Spleen (tissue), 13 donors: ENCODE measurements at places on chromosomes 12 and 14. TPM values are rescaled to one million over a fixed set of nuclear protein-coding genes. Genes with fewer than 3 reads are reported as not detected.

DNA sequence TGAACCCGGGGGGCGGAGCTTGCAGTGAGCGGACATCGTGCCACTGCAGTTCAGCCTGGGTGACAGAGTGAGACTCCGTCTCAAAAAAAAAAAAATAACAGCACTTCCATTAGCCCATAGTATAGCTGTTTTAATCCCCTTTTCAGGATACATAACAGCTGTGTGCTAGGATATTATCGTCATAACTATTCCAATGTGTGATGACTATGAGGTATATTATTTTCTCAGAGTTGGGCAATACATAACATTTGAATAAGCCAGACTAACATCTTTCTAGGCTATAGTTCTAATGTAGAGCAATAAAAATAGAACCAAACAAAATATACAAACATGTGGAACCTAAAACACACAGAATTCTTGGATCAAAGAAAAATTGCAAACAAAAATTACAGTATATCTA is 57.1 kb downstream of the MARK3 start:
- H3K27me3 ChIP-seq: no peaks in the 10 kb centered on the region
- no peak overlapping the region for H3K4me3 ChIP-seq
- no peaks in the 10 kb centered on the region for H3K36me3 ChIP-seq

The KLHL33 gene
- 0.32 TPM for polyA plus RNA-seq

The KCNC2 gene
- polyA plus RNA-seq: not detected

DNA sequence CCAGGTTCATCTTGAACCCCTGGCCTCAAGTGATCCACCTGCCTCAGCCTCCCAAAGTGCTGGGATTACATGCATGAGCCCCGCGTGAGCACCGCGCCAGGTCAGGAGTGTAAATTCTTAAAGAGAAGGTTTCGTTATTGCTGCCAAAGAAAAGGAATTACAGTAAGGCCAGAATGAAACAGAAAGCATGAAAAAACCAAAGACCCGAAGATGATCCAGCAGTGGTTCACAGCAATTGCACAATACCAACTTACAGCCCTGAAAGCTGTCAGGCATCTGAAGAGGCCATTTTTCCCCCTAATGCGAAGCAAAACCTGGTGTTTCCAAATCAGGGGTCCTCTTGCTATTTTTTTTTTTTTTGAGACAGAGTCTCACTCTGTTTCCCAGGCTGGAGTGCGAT is 10.3 kb downstream of the RBM23 start:
- no peaks in the 10 kb centered on the region for H3K27me3 ChIP-seq
- peaks cover 80% of the 10 kb centered on the region for H3K36me3 ChIP-seq
- peaks cover 5% of the 10 kb centered on the region for H3K4me1 ChIP-seq
- no peak overlapping the region for H3K4me3 ChIP-seq
- peak overlapping the region; percentile 33 for H3K27ac ChIP-seq

GRCh38 chr14:60346706-60347105 is 97.7 kb downstream of the PPM1A start:
- H3K4me1 ChIP-seq: no peaks in the 10 kb centered on the region
- no peaks in the 10 kb centered on the region for H3K27me3 ChIP-seq
- H3K4me3 ChIP-seq: no peak overlapping the region
- no peaks in the 10 kb centered on the region for H3K36me3 ChIP-seq
- DNase-seq: no peak
- no peak overlapping the region for H3K27ac ChIP-seq

The APOLD1 gene
- 1.3 TPM for polyA plus RNA-seq

DNA sequence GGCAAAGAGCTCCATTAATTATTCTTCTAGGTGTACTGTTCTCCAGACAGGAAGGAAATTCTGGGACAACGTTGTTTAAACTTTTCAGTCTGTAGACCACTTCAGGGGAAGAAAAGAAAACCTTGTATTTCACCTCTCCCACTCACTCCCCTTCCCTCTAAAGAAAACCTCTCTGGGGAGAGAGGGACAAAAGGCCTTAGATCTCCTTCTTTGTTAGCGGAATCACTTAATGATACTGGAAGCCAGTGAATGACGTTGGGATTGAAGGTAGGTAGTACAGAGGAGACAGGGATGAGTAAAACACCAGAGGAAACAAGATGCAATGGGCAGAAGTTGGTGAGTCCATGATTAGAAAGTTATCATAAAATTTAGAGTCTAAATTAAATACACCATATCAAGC is 38.7 kb upstream of the SGPP1 start:
- H3K36me3 ChIP-seq: no peaks in the 10 kb centered on the region
- no peaks in the 10 kb centered on the region for H3K27me3 ChIP-seq
- no peak overlapping the region for H3K4me3 ChIP-seq
- H3K4me1 ChIP-seq: peaks cover 13% of the 10 kb centered on the region
- DNase-seq: no peak

DNA sequence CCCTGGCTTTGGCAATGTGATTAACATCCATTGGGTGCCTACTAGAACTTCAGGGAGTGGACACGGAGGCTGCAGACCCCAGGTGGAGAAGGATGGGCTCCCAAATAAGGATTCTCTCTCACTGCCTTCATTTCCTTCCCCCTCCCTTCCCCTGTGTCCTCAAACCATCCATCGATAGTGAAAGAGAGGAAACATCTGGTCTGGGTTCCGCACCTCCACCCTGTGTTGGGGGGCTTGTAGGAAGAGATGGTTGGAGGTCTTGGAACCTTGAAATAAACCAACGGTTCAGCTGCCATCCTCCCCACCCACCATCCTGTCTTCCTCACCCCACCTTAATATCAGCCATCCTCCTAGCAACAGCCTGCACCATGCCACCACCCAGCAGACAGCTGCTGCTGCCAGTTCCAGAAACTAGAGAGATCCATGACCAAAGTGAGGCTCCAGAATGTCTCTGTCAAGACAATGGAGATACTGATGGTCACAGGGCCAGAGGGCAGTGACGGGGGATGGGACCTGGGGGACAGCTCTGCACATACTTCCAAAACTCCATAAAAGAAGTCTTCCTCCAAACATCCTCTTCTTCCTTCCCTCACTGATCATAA is 153.1 kb upstream of the CCND2 start:
- no peak overlapping the region for H3K4me3 ChIP-seq
- no peaks in the 10 kb centered on the region for H3K27me3 ChIP-seq
- no peaks in the 10 kb centered on the region for H3K36me3 ChIP-seq
- no peak overlapping the region for H3K27ac ChIP-seq

The ST8SIA1 gene
- 2.8 TPM for polyA plus RNA-seq

DNA sequence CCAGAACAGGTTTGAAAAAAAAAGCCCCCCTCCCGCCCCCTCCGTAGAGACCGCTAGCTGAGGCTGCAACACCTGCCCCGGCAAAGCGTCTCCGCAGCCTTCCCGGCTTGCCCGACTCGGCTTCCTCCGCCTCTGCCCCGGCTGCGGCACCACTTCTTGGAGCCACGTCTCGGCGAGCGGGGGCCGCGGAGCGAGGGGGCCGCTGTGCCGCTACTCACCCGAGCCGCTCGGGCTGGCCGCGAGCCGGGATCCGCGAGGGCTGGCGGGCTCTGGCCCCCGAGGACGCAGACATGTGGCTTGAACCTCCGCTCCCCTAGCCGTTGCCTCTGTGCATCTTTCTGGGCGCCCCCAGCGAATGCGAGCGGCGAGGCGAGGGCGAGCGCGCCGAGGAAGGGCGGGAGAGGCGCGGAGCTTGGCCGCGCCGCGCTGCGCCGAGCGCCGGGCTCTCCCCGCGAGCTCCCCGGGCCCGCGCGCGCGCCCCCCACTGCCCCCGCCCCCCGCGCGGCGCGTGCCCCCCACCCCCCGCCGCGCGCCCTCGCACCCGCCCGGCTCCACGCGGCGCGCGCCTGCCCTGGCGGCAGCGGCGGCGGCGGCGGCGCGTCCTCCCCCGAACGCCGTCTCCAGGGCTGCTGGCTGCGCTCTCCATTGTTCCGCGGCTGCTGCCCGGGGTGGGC is 249.5 kb downstream of the APAF1 start:
- DNase-seq: no peak
- no peak overlapping the region for H3K27ac ChIP-seq
- H3K4me3 ChIP-seq: peak overlapping the region; percentile 34
- no peaks in the 10 kb centered on the region for H3K36me3 ChIP-seq
- no peaks in the 10 kb centered on the region for H3K4me1 ChIP-seq
- peaks cover 19% of the 10 kb centered on the region for H3K27me3 ChIP-seq

GRCh38 chr14:51053157-51053556 is 41.7 kb downstream of the TRIM9 start:
- H3K27me3 ChIP-seq: no peaks in the 10 kb centered on the region
- H3K4me3 ChIP-seq: no peak overlapping the region
- H3K36me3 ChIP-seq: no peaks in the 10 kb centered on the region
- DNase-seq: no peak
- no peaks in the 10 kb centered on the region for H3K4me1 ChIP-seq
- no peak overlapping the region for H3K27ac ChIP-seq

GRCh38 chr12:53052419-53053217 is 2.8 kb downstream of the TNS2 start:
- peak overlapping the region; percentile 94 for H3K27ac ChIP-seq
- DNase-seq: no peak
- H3K36me3 ChIP-seq: peaks cover 47% of the 10 kb centered on the region
- no peaks in the 10 kb centered on the region for H3K27me3 ChIP-seq
- peaks cover 98% of the 10 kb centered on the region for H3K4me1 ChIP-seq

- H3K27me3 ChIP-seq: no peaks in the 10 kb centered on the region
- H3K4me1 ChIP-seq: peaks cover 12% of the 10 kb centered on the region
- H3K36me3 ChIP-seq: no peaks in the 10 kb centered on the region
These were observed 339.9 kb upstream of the RGS6 start for GRCh38 chr14:71592361-71592760.

The APOF gene
- not detected for polyA plus RNA-seq

DNA sequence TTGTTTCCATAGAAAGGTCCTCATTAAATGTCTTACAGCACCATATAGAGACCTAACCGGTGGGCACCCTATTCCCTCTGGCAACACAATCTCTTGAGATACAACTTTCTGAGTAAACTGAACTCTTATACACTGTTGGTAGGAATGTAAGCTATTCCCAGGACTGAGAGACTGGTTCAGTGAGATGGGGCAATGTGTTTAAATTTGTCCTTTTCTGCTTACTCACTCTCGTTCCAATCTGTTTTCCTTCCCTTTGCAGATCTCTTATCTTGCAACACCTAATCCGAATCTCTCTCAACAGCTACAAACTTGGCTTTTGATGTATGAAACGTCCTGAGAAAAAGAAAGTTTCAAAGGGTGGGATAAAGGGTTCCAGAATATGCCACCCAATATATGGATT is 26.1 kb upstream of the ETV6 start:
- no peak for DNase-seq
- H3K4me1 ChIP-seq: peaks cover 9% of the 10 kb centered on the region
- H3K4me3 ChIP-seq: no peak overlapping the region
- H3K27me3 ChIP-seq: no peaks in the 10 kb centered on the region
- H3K27ac ChIP-seq: no peak overlapping the region
- H3K36me3 ChIP-seq: no peaks in the 10 kb centered on the region

The CFAP54 gene
- polyA plus RNA-seq: 0.09 TPM

DNA sequence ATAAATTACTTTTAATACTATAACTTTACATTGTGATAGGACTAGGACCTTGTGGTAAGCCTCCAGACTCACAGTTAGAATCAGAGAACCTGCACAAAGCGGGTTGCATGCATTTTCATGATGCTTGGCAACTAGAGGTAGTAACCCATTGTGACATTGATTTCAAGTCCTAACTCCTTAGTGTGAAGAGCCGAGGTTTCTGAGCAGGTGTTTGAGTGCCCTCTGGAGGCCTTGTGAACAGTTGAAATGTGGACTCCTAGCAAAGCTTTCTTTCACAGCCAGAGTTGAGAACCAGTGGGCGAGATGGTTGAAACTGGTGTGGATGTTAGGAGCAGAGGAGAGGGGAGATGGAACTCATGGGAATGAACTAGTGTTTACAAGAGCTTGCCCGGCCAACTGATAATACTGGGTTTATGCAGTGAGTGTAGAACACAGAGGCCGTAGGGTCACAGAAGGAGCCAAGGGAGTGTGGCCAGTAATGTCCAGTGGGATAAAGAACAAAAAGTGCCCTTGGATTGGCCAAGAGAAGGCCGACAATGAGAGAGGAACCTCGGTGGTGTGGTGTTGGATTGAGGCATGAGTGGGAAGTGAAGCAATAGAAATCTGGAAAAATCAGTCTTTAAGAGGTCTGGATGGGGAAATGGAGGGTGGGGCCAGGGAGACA is 10.9 kb downstream of the ZNF664 start:
- H3K27ac ChIP-seq: no peak overlapping the region
- no peak overlapping the region for H3K4me3 ChIP-seq
- no peaks in the 10 kb centered on the region for H3K27me3 ChIP-seq
- peaks cover 40% of the 10 kb centered on the region for H3K4me1 ChIP-seq

- H3K36me3 ChIP-seq: peaks cover 47% of the 10 kb centered on the region
- no peak overlapping the region for H3K4me3 ChIP-seq
- H3K27me3 ChIP-seq: no peaks in the 10 kb centered on the region
- DNase-seq: no peak
These were observed 23.5 kb upstream of the GPRC5D start for GRCh38 chr12:12975322-12976077.

DNA sequence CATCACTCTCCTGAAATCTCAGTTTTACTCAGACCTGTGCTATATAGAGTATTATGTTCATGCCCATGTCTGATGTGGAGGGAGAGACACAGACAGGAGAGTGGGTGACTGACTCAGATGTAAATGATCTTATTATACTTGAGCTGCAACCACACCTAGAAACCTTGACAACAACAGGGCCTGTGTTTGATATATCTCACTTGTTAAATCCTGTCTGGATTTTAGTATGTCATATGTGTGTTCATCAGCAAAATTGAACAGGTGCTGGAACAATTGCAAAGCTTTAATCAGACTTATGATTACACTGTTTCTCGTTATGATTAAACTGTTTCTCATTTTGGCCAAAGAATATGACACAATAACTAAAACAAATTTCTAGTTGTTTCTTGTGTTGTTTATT is 37.7 kb downstream of the DIP2B start:
- DNase-seq: no peak
- peaks cover 12% of the 10 kb centered on the region for H3K36me3 ChIP-seq
- no peak overlapping the region for H3K4me3 ChIP-seq
- no peak overlapping the region for H3K27ac ChIP-seq
- peaks cover 57% of the 10 kb centered on the region for H3K4me1 ChIP-seq

- H3K4me1 ChIP-seq: no peaks in the 10 kb centered on the region
- H3K27ac ChIP-seq: no peak overlapping the region
- H3K27me3 ChIP-seq: no peaks in the 10 kb centered on the region
- no peak for DNase-seq
- no peaks in the 10 kb centered on the region for H3K36me3 ChIP-seq
These were observed 305.2 kb upstream of the PDE3A start for GRCh38 chr12:20063116-20063515.

DNA sequence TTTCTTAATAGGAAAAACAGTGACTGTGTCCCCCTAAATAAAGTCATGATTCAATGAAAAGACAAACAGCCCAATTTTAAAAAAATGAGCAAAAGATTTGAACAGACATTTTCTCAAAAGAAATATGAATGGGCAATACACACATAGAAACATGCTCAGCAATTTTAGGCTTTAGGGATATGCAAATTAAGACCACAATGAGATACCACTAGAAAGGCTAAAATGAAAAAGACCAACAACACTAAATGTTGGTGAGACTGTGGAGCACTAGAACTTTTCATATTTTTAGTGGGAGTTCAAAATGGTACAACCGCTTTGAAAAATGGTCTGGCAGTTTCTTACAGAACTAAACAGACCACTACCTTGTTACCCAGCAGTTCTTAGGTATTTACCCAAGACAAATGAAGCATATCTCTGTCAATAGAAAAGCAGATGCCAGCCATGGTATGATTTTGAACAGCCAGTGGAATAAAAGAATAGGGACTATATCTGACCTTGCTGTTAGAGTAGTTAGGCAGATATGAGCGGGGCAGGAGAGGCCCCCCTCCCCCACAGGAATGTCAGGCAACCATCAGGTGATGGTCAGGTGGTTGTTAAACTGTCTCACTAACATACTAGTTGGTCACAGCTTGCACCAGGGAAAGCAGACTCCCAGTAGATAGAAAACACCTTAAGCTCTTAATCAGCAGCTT is 108.8 kb downstream of the PRKCH start:
- H3K36me3 ChIP-seq: no peaks in the 10 kb centered on the region
- no peak overlapping the region for H3K4me3 ChIP-seq
- DNase-seq: no peak
- H3K4me1 ChIP-seq: peaks cover 63% of the 10 kb centered on the region

The RPL10L gene
- polyA plus RNA-seq: not detected
